ENCODE measurements at places on chromosomes 5 and 9.

DNA sequence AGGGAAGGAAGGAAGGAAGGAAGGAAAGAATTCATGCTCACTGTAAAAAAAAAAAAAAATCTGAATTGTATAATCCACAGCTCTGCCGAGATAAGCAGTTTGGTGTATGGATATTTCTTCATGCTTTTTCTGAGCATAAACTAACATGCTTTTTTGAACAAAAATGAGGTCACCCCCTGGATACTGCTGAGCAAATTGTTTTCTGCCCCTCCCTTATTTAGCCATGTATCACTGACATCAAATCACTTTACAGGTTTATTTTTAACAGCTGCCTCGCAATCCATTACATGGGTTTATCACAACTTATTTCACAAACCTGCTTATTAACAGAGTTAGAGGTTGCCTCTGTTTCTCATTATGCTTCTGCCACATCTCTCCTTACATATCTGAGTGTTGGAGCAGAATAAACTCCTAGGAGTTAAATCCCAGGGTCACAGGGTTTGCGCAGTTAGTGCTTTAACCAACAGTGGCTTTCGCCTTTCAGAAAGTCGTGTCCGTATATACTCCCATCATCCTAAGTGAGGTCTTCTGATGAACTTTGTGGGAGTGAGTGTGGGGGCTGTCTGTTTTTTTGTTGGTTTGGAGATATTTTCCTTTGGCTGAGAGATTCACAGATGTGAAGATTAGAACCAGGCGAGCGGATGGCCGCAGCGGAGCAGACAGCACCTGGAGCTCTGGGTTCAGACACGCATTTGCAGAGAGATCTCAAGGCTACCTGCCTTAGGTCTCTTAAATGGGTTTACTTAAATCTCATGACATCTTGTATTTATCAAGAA is 57.7 kb downstream of the AK8 start:
- no peak for DNase-seq

- DNase-seq = no peak
These were observed 113.0 kb downstream of the WNK2 start for GRCh38 chr9:93296889-93297480.

GRCh38 chr5:57277085-57277484 is 103.2 kb downstream of the GPBP1 start:
- DNase-seq = peak; percentile 41

DNA sequence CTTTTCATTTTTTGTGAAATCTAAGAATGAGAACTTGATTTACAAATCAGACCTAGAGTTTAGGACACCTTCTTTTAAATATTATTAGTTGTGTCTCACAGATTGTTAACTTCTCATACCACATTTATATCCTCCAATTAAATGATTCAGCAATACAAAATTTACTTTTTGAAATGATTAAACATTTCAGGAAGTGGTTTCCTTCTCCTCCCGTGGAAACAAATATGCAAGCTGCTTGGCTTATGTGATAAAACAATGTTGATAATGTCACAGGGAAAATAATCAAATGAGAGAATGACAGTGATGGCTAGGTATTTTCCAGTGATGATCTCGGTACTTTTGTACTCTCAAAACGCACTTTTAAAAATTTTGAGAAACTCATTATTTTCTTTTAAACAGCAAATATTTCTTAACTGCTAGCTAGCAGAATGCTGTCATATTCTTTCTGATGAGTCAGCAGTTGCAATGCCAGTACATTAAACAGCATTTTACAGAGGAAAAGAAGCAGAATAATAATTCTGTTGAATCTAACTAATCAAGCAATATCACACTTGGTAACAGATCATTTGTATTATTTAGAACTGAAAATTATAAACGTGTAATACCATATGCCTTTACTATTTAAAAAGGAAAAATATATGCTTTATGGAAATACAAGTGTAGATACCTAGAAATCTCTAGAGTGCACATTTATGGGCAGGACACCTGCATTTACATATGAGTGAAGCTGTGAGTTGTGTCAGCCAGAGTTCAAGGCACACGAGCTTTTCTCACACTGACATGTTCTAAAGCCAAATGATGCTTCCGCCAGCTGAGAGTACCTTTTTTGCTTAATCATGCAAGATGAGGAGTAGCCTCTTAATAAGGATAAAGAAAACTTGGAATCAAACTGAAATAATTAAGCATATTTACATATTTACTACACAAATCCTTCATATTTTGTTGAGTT is 53.6 kb upstream of the CDH18 start:
- peak; percentile 18 for DNase-seq

DNA sequence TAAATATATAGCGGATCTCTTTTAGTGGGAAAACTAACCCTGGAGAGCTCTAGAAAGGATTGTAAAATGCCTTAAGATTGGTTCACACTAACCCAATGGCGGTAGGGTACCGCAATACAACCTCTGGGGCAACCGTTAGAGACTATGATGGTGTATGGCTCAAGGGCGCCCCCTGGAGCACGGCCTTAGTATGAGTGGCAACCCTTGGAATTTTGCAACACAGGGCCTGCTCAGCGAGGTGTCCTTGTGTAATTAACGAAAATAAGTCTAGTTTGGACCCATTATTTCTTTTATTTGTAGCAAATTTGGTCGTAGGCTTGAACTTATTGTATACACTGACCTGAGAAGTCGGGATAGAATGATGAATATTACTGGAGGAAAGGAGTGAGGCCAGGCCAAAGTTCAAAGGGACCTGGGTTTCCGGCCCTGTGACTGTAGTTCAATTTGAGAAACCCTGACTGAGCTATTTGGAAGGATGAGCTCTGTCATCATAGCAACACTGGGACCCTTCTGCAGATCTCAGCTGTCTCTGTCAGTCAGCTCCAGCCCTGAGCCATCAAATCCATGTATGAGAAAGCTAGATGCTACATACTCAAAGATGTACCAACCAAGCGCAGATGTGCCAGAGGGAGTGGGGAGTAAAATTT is 54.8 kb downstream of the CAMK4 start:
- peak; percentile 36 for DNase-seq

DNA sequence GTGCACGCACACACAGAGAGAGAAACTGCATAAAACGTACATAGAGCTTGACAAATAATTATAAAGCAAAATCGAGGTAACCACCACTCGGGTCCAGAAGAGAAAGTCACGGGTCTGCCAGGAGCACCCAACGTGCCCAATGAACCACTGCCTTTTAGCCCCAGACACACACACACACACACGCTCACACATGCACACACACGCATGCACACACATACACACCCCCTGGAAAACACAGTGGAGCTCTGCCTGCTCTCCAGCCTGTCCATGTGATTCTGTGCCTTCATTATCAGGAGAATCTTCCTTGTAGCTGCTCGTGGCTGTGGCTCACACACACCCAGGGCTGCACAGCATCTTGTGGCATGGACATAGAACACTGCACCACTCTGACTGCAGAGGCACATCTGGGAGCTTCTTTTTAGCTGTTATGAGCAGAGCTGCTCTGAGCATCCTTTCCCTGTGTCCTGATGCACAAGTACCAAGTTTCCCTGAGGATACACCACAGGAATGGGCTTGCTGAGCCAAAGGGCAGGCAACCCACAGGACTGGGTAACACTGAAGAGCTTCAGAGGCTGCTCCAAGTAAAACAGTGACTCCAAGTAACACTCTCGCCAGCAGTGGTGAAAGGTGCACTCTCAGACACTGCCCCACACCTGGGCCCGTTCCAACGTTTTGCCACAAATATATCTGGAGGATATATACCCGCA is 58.9 kb downstream of the CAMSAP1 start:
- DNase-seq = no peak

- no peak for DNase-seq
These were observed 24.4 kb downstream of the ANKRD33B start for GRCh38 chr5:10588109-10588775.

DNA sequence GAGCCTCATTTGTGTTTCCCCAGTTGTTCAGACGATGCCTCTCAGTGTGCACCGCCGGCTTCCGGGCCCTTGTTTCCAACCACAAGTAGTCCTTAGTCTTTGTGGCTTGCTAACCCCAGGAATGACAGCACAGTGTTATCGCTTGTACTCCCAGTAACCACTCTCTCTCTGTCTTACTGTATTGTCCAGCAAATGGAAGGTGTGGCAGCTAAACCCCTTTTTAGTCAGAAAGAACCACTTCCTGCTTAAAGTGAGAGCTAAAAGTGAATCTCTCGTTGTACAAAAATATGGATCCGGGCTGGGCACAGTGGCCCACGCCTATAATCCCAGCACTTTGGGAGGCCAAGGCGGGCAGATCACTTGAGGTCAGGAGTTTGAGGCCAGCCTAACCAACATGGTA is 61.3 kb downstream of the ENC1 start:
- no peak for DNase-seq

DNA sequence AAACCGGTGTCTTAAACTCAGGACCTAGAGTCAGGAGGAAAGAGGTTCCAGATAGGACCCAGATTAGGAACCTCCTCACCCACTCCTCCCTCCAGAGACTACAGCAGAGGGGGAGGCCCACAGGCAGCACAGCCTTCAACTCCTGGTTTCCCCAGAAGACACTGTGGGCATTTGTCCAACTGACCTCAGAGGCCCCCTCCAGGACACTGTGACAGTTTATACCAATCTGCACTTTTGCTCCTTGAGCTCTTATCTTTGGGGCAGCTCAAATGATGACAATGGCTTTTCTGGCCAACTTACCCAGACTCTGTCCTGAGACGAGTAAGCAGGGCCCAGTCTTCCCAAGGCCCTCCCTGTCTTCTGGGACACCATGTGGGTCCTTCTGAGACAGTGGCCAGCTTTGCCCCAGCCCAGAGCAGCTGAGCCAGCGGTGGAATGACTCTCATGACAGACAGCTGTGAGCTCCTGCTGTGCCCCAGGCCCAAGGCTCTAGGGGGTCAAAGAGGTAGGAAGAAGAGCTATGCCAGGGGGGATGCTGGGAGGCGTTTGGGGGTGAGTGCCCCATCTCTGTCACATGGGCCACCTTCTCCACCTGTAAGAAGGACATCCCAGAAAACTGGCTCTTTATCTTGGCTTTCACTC is 14.3 kb downstream of the OR2V2 start:
- no peak for DNase-seq

DNA sequence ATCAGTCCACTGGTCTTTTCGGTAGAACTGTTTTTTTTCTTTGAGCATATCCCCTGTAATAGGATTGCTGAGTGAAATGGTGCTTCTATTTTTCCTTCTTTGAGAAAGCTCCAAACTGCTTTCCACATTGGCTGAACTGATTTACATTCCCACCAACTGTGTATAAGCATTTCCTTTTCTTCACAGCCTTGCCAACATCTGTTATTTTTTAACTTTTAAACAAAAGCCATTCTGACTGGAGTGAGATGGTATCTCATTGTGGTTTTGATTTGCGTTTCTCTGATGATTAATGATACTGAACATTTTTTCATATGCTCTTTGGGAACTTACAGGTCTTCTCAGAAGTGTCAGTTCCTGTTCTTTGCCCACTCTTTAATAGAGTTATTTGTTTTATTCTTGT is 764.7 kb downstream of the MTRR start:
- peak; percentile 56 for DNase-seq

DNA sequence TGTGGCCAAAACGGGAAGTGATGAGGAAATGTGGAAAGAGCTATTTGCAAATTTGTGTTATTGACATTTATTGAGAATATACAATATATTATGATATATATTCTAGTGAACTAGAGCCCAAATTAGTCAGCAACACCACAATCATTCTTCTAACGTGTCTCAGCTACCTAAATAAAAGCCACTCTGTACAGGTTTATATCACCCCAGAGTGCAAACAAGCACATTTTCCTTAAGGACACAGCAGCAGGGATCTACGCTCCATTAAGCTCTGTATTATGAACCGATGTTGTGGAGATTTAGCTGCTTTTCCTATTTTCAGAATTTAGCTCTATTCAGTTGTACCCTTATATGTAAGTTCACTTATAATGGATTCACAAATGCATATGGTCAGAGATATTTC is 77.9 kb downstream of the CDH18 start:
- DNase-seq = no peak

Data from EH (cell line).